HL-60 (cell line): ENCODE measurements at places on chromosomes 1 and 21.

GRCh38 chr1:12469493-12469892, 148.5 kb downstream of the DHRS3 start:
- no peak for DNase-seq

- DNase-seq, result no peak
These were observed 29.0 kb downstream of the ZSWIM5 start for GRCh38 chr1:45177452-45177851.

DNA sequence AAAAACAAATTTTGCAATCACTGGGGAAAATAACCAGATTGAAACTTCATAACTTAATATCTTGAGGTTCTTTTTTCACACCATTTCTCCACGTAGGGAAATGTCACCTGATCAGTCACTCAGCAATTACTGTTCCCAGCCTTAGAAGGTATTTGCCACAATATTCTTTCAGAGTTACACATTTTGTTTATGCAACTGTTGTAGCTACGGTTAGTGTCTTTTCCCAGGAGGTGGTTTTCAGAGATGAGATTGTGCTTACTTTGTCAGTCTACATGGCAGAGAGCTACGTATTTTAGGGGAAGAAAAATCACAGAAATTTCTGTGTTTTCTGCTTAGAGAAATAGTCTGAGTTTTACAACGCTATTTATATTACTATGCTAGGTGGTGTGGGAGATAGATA, 792.8 kb upstream of the B3GALT2 start:
- DNase-seq, result no peak

GRCh38 chr21:40846587-40847411, at the start of gene DSCAM:
TSS of gene DSCAM (minus strand) at chr21:40847158. CDS start at chr21:40846661, 497 bp downstream.
- no peak for DNase-seq

GRCh38 chr1:147834810-147835209, 67.8 kb upstream of the GJA8 start:
- DNase-seq, result no peak

DNA sequence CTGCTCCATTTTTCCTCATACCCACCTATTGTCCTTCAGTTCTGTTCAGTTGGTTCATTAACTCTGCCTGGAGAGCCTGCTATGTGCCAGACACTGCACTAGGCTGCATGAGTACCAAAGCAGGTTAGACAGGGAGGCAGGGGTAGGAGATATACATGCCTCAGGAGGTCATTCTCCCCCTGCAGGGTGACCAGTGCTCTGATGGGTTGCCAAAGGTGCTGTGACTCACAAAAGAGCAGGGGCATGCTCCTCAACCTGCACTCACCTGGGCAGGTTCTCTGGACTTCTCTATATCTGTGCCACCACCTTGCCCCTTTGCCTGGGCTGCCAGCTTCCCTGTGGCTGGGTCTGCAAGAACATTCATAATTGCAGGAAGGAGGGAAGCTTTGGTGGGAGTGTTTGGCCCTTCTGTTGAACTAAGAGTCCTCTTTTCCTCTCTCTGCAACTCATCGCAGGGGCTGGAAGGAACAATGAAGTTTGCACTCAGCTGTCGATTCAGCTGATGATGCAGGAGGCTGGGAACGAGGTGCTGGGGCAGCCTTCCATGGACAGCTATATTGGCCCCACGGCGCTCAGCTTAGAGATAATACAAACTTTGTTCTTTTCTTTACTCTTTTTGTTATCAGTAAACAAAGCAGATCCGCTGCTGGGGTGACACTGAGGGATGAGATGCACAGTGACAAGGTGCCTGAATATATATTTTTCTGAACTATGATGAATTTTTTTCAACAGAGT, 356.4 kb upstream of the PLXNA2 start:
- no peak for DNase-seq

- peak; percentile 85 for DNase-seq
These were observed 1.5 kb upstream of the COX20 start for GRCh38 chr1:244833734-244834542.

GRCh38 chr1:204293605-204294337, 66.0 kb downstream of the PLEKHA6 start:
- no peak for DNase-seq

GRCh38 chr1:92367496-92367895, 68.6 kb downstream of the RPAP2 start:
- DNase-seq, result no peak

DNA sequence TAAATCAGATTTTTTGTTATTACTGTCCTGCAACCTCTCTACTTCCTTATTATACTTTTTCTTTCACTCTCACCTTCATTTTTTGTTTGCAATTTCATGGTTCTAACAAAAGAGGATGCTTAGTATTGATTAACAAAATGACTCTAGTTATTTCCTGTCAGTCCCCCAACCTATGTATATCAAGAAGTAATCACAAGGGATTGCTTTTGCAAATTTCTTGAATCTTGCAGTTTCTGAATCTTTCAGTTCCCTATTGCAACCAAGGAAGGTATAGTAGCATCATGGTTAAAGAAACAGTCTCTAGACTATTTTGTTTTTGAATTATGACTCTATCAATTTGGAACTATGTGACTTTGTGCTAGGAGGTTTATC, 446.9 kb downstream of the NEGR1 start:
- no peak for DNase-seq

DNA sequence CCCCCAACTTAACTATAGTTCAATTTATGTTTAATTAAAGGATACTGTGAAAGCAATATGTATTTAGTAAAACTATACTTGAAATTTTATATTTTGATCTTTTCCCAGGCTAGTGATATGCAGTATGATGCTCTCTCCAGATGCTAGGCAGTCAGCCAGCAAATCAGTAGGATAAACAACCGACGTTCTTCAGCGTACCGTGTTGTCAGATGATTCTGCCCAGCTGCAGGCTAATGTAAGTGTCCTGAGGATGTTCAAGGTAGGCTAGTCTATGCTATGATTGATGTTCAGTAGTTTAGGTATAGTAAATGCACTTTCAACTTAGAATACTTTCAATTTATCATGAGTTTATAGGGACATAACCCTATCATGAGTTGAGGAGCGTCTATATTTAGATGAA, 762.6 kb downstream of the MRPL39 start:
- no peak for DNase-seq

DNA sequence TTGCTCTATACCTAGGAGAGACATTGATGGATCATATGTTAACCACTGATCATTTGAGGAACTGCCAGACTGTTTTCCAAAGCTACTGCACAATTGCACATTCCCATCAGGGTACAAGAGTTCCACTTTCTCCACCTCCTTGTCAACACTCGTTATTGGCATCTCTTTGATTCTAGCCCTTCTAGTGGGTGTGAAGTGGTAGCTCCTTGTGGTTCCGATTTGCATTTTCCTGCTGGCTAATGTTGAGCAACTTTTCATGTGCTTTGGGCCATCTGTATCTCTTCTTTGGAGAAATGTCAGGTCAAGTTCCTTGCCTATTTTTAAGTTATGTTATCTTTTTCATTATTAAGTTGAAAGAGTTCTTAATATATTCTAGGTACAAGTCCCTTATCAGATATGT, 90.1 kb downstream of the DMRTB1 start:
- no peak for DNase-seq

DNA sequence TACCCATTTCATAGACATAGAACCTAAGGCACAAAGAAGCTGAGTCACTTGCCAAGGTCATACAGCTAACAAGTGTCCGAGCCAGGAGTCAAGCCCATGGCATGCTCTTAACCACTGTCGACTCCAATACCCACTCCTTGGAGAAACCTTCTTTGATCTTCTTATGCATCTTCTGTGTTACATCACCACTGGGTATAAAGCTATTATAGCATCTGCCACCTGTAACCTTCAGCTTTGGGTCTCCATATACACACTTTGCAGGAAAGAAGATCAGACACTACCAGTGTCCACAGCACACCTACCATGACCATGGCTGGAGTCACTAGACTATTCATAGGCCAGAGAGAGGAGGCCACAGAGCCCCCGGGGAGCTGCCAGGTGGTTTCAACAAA, 29.1 kb downstream of the GPA33 start:
- no peak for DNase-seq

- DNase-seq, result no peak
These were observed 404.5 kb upstream of the LRRC7 start for GRCh38 chr1:69163241-69163640.

GRCh38 chr1:191074881-191075280, 597.2 kb upstream of the BRINP3 start:
- DNase-seq, result no peak

DNA sequence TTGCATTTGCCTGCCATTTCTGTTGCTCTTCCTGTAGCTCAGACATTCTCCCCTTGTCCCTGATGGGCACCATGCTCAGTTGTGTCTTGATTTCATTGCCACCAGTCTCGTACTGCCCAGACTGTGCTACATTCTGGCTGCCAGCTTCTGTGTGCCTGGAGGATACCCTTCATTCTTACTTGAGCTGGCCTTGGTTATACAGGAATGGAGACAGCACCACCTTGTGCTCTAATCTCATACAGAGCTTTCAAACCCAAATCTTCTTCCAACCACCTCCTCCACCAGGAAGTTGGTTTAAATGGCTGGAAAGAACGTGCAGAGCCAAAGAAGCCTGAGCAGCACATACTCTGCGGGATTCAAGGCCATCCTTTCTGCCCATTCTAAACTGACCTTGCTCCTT, 165.3 kb downstream of the SLC35F3 start:
- no peak for DNase-seq

DNA sequence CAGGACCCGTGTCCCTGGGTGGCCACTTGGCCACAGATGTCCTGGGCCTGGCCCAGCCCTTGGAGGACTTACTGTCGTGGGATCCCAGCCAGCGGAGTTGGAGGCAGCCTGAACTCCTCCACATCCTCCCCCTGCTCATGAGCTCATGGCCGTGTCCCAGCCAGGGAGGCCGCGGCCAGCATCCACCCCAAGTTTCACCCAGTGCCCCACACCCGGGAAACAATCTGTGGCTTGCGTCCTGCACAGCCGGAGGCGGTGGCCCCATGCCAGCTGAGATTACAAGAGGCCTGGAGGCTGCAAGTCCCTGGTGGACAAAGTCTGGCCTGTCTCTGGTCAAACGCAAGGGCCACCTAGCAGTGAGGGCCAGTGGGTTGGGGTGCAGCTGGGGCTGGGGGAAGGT, 27.5 kb upstream of the TMEM52 start:
- DNase-seq, result no peak

DNA sequence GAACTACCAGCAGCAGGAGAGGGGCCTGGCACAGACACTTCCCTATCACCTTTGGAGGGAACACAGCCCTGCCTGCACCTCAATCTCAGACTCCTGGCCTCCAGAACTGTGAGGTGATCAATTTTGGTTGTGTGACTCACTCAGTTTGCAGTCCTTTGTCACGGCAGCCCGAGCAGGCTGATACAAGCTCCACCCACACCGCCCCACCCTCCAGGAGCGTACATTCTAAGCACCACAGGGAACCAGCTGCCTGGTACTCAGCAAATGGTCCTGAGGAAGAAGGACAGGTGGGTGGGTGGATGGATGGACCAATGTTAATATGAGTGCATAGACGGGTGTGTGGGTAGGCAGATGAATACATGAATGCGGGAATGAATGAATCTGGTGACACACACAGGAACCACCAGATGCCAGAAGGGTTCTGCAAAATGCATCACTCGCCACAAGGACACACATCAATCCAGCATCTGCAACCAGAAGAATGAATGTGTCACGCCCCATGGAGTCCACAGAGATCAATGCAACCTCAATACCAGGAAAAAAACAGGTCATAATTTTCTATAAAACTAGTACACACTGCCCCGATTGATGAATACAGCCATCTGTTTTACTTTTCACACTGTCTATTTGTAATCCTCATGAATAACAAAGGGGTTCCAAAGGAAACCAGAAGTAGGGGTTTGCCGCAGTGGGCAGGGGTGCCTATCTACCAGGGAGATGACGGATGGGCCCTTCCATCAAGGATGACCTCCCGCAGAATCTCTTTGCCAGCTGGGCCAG, 284.5 kb downstream of the NPHP4 start:
- DNase-seq, result no peak

DNA sequence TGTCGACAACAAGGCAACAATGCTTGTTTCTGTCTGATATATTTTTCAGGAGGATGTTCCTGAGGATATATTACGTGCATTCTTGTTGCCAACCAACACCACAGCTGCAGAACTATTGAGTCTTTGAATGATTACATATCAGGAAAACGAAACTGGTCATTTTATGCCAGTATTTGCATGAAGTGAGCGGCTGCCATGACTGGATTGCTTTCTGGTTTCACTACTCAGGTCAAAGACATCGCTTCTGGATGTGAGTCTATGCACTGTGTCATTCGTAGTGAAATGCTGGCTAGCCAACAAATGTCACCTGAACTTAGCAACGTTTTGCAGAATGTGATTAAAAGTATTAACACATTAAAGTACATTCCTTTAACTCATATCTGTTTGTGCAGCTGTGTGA, 35.8 kb upstream of the OLFM3 start:
- DNase-seq, result no peak

- DNase-seq, result no peak
These were observed 281.6 kb upstream of the FMN2 start for GRCh38 chr1:239810061-239810481.
